ENCODE measurements at places on chromosomes 2 and 18.

GRCh38 chr2:172335736-172336135, 91.7 kb upstream of the ITGA6 start:
- no peak for DNase-seq

- no peak for DNase-seq
Observed at GRCh38 chr2:231960810-231961348, 634 bp upstream of the DIS3L2 start.

DNA sequence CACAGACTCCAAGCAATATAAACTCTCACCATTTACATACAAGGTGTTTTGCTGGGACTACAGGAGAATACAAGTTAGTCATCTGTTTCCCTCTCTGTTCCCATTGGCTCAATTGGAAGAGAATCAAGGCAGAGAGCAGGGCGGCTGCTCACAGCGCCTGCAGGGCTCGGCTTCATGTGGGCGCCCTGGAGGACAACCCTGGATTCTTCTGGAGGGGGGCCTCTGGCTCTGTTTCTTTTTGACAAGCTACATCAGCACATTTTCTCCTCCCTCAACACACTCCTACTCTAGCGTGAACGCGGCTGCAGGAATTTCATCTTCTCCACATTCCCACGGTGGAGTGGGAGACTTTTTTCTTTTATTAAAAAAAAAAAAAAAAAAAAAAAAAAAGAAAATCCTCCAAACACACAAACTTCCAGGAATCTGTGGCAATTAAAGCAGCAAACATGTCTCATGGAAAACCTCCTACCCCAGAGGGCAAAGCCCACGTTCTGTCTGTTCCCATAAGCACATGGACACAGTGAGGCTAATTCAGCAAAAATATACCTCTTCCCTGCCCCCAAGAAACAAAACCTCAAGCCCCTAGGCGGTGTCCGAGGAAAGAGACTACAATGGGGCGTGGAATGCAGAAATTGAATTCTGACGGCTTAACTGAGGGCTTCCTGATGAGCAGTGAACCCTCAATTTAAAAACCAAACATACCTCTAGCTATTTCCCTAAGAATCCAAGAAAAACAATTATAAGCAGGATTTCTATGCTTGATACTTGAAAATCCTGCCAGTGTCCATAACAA, 50.6 kb downstream of the PARD6G start:
- DNase-seq: no peak

DNA sequence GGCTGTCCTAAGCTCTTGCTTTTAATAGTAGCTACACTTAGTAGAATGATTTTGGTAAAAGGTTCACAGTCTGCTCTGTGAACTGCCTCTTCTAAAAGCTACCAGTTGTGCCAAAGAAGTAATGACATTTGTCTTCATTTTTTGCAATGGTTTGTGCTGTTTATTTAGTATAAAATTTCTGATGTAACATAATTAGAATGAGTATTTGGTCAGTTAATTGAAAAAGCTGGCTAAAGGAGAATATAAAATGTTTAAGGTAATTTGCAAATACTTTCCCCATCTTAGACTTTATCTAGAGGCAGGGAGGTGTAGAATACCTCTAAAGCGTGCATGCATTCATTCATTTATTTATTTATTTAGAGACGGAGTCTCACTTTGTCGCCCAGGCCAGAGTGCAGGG, 71.3 kb downstream of the PHLPP1 start:
- no peak for DNase-seq

All from CD4-positive, alpha-beta T cell treated with Interleukin-6 at 100 ng/mL for 8 hours (primary cell).